Right forelimb (tissue), 1 donor: ENCODE measurements at places on chromosomes 12 and 14.
A peak's percentile ranks its signal among the peaks of the same experiment; 100 is the strongest.

DNA sequence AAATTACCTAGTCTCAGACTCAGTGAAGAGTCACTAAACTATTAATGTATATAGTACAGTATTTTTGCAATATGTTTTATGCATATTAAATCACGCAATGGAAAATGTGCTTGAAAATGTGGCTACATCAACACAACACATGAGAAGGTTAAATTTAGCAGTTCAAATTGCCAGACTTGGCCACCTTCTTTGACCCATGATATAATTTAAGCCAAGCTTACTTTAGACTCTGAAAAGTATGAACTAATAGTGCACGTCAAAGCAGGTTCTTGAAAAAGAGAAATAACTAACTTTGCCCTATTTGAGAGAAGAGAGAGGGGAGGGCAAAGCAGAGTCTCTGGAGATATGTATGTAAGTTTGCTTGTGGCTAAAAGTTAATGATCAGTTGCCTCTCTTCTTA, 68.7 kb downstream of the SLC16A7 start:
- no peak for DNase-seq

DNA sequence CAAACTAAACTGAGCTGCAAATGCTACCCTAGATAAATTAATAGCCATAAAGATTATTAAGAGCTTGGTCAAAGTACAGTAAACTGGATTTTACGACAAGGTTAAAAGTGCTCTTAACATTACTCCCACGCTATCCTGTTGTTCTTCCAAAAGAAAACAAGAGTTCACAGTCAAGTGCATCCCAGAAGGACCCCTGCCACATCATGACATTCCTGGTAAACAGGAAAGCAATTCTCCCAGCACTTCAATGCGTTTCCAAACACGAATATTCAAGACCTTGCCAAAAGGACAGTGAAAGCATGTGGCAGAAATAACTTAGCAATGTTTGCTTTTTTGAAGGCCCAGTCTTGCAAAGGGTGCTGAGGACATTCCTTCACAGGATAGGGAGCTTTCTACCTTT, 11.2 kb downstream of the SPRING1 start:
- no peak for DNase-seq

GRCh38 chr14:29637411-29637810, 290.2 kb downstream of the PRKD1 start:
- peak; percentile 51 for DNase-seq

DNA sequence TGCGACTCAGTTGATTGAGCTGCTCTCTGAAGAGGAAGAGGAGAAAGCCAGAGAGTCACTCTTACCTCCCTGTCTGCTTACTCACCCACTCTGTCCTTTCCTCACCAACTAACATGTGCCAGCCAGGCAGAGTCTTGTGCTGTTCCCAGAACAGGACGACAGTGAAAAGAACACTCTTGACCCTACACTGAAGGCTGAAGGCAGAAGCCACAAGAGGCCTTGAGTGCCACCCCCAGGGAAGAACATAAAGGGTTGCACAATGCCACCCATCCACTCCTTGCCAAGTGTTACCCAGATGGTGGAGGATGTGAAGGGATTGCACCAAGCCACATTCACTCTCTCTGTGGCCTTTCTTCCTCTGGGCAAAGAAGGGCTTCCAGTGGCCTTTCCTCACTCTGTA, 12.8 kb downstream of the ABHD4 start:
- no peak for DNase-seq

GRCh38 chr12:3480764-3481163, 10.2 kb upstream of the PRMT8 start:
- DNase-seq, result no peak

GRCh38 chr12:5923751-5924150, 21.3 kb downstream of the ANO2 start:
- DNase-seq, result no peak

DNA sequence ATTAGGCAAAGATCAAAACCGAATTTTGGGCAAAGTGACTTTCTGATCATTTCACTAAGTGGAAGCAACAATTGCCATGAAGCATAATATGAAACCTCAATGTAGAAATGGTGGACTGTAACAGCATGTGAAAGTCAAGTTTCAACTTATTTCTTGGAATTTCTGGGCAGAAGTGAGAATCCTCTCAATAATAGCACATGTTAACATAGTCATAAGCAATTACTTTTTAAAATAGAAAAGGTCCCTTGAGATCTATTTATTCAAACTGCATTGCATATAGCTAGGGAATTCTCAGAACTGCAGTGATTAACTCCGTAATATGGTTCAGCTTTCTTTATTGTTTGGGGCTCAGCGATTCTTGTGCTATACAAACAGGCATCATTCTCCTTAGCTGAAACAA, 136.7 kb upstream of the ATP2B1 start:
- DNase-seq, result no peak

- DNase-seq, result no peak
Measured at GRCh38 chr14:30132196-30132595, 204.5 kb upstream of the PRKD1 start.

DNA sequence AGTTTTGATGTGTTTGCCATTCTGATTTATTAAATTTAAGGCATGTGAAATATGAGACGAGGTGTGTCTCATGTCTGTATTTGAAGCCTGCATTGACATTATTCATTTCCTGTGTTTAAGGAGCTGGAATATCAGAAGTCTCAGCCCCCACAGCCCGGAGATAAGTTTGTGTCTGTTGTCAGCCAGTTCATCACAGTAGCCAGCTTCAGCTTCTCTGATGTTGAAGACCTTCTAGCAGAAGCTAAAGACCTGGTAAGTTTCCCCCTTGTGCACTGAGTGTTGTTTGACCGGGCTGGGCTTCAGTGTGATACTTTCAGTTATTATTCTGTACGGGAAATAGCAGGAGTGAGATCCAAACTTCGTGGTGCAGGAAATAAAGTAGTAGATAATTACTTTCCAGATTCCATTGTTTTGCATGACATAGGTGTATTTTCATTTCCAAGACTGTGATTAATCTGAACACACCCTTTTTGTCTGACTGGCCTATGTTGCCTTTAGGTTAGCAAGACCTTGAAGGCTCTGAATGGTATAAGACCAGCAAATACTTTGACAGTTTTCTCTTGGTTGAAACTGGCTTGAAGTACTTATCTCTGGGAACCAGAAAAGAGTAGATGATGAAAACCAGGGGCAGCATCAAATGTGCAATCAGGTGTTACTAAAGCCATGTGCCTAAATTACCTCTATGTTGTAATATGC, 101.5 kb downstream of the GPR135 start:
- DNase-seq, result no peak

- DNase-seq, result no peak
Measured at GRCh38 chr12:54341378-54342300, 16.7 kb downstream of the COPZ1 start.

DNA sequence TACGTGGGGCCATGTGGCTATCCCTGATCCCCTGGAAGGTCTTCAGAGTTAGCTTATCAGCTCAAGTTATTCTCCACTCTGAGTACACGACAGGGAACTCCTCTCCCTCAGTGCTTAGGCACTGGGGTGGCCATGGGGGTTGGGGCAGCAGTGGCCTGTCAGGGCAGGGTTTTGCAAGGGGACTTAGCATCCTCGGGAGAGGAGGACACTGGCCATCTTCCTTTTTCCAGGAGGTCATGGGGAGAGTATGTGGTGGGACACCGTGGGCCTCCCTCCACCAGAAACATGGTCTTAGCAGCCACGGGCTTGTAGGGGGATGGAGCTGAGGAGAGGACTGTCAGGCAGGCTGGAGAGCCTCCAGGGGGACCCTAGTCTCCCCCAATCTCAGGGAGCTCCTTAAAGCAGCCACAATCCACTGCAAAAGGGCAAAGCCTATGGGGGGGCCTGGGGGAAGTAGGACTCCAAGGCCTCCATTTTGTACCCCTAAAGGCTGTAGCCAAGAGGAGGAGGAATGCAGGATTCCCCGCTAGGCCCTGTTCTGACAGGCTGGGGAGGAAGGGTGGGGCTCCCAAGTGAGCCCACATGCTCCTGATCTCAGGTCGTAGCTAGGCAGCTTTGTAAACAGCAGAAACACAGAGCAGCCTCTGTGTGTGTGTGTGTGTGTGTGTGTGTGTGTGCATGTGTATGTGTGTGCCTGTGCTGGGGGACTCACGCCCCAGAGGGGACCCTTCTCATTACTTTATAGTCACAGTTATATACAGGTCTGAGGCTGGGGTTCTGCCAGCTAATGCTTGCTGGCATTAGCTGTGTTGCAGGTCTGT, 36.6 kb downstream of the KRT80 start:
- DNase-seq, result no peak

- no peak for DNase-seq
Measured at GRCh38 chr14:80005561-80005960, 205.7 kb downstream of the DIO2 start.

DNA sequence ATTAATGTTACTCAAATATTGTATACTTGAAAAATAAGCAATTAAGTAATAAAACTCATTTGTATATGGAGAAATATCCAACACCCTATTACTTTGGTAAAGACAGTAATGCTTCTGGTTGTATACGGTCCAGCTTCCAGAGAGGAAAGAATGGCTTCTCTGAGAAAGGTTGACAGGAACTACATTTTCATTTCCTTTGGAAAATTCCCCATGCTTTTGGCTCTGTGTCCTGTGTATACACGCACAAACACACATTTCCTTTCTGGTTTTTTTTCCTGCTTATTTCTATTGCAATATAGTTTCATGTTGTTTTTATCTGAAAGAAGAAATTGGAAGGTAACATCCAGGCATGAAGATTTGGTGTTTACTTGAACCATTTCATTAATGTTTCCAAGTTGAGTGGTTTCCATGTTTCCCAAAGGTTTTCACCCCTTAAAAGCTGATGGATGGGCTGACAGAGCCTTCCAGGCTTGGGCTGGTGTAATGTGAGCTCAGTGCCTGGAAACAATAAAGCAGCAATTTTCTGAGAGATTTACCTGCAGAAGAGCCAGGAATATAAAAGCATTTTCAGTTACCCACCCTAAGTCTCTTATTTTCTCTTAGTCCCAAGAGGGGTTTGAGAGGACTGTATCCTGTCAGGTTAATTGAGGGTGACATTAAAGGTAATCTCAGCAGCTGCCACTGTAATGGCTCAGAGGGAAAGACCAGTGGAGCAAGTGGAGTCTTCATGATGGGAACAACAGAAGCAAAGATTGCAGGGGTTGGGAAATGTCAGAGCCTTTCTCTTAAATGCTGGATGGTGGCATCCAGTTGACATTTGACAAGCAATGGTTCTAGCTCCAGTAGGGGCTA, 33.4 kb upstream of the TMTC1 start:
- DNase-seq, result no peak

- DNase-seq, result no peak
Measured at GRCh38 chr12:90102957-90103652, 394.5 kb upstream of the ATP2B1 start.

DNA sequence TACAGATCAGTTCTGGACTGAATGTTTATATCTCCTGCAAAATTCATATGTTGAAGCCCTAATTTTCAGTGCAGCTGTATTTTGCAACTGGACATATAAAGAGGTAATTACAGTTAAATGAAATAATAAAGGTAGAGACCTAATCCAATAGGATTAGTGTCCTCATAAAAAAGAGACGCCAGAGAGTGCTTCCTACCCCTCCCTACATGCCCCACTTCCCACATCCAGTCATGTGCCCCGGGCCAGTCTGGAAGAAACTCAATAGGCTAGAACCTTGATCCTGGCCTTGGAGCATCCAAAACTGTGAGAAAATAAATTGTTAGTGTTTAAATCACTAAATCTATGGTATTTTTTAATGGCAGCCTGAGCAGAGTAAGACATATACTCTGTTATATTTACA, 172.3 kb downstream of the ALG10B start:
- no peak for DNase-seq

DNA sequence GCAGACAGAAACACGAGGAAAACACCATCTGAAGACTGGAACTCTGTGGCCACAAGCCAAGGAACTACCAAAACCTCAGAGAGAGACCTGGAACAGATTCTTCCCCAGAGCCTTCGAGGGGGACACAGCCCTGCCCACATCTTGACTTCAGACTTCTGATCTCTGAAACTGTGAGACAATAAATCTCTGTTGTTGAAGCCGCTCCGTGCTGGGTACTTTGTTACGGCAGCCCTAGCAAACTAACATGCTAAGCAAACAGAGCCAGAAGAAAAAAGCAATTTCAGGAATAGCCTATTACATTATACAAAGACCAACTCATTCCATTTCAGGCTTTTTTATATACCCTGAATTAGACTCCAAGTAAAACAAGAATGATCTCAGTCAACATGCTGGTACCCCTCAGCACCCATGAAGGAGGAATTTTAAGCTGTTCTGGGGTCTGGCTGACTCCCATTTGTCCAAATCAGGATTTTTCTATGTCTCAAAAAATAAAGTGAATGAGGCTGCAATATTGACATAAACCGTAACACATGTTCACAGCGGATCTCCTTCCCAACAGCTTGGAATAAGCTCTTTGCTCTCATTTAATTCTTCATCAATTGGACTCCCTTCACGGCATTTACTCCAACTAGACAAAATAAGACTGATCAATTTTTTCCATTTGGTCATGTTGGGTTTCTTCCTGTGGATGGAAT, 190.1 kb downstream of the FOXN3 start:
- DNase-seq, result peak; percentile 64

DNA sequence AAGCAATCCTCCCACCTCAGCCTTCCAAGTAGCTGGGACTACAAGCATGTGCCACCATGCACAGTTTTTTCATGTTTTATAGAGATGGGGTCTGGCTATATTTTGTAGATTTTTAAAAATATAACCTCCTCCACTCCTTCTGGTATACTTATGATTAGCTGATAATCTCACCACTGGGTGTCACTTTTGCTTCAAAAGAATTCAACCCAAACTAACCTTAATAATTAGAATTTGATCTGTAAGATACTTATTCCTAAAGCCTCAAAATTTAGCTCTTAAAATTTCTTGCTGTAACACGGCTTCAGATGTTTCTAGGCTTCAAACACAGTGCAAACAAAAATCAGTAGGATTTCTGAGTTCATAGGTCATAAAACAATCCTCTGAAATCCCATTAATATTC, 130.3 kb downstream of the CEP83 start:
- no peak for DNase-seq

DNA sequence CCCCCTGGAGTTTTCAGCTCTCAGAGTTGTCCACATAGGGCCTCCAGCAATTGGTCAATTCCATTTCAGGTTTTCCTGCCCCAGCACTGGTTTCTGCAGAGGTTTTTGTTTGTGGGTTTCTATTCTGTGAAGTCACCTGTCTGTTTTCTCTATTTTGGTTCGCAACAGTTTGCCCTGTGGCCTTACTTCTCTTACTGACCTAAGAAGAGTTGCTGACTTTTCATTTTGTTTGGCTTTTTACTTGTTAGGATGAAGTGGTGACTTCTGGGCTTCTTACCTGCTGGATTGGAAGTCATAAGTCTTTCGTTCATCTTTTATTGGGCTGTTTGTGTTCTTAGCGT, 196.4 kb upstream of the PARP11 start:
- no peak for DNase-seq

DNA sequence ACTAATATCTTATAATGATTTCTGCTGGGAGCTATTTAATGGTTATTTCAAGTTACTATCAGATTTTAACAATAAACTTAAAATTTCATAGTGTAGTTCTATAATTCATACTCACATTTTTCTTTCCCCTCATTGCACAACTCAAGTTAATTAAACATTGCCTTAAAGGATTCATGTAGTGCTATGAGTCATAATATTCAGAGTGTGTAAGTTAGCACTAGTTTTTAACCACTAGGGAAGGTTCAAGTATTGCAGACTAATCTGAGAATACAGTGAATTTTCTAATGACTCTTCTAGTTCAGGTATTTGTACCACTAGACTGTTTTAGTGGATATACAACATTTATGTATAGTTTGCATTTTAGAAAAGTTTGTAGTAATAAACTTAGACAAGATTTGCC, 49.9 kb downstream of the FOXA1 start:
- DNase-seq, result no peak
